ENCODE measurements at places on chromosomes 2 and 18.

DNA sequence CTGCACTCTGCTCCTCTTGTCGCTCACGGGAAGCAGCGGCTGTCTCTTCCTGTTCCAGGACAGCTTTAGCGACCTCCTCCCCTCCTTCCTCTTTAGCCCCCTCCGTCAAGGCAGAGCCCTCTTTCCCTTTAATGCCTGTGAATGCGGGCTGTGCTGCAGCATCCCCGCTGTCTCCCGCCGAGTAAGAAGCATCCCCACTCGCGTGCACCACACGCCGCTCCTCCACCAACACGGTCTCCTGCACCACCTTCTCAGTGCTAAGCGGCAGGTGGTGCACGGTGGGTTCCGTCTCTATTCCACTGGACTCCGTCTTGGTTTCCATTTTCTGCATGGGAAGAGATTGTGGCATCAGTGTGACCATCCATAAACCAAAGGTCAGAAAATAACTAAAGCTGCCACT is 101.6 kb upstream of the ZBTB14 start:
- no peak for DNase-seq

GRCh38 chr2:47155091-47155876 is at the start of gene STPG4:
TSS of gene STPG4 (minus strand) at chr2:47155308. CDS start at chr2:47155251, 57 bp downstream.
- no peak for DNase-seq

GRCh38 chr18:26685438-26686157 is 137.2 kb upstream of the KCTD1 start:
- no peak for DNase-seq

- no peak for DNase-seq
Measured at GRCh38 chr2:238320648-238321281, 447 bp downstream of the TRAF3IP1 start.

GRCh38 chr2:75284345-75284744 is 85.0 kb upstream of the TACR1 start:
- DNase-seq = no peak

GRCh38 chr2:97754690-97755346 is 41.4 kb downstream of the ZAP70 start:
- DNase-seq = no peak

GRCh38 chr2:71575966-71576365 is 122.6 kb downstream of the DYSF start:
- no peak for DNase-seq

GRCh38 chr2:22929998-22930397 is 455.0 kb upstream of the KLHL29 start:
- no peak for DNase-seq

DNA sequence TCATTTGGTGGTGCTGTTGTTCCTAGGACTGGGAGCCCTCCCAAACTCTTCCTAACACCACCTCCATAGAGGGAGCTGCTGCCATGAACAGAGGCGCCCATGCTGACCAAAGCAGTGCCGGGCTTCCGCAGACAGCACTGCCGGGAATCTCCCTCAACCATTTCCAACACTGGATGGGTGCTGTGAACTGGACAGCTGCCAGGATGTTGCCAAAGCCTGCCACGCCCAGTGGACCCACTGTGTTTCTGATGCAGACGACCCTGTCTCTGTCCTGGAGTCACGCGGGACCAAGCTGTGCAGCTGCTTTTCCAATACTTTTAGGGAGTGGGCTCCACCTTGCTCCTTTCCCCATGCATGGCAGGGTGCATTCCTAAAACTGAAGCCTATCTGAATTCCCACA is 16.9 kb upstream of the GNAL start:
- DNase-seq = no peak

GRCh38 chr2:207083361-207084110 is 82.2 kb downstream of the KLF7 start:
- DNase-seq = no peak

DNA sequence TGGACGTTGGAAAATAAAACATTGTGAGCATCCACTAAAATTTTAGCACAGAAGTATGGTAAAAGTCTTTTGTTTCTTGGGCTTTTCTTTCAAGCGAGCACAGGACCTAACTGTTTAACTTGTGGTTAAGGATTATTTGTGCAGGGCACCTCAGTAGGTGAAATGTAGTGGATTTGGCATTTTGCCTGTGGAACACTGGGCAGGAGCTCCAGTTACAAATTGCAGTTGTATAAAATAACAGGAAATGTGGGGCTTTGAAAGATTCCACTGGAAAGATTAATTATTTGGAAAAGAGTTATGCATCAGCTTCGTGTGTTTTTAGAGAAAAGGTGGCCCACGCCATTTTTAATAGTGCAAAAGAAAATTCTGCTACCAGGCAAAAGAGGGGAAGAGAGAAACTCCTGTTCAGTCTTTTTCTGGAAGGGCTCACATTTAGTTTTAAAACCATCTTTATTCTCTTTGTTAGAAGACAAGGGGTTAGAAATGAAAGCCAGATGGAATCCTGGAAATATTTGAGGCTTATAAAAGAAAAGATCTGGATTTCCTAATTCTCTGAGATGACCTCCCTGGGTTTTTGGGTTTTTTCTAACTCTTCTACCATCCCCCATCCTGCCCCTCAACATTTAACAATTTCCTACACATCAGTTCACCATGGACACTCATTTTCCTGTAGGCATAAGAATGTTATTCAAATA is 144.3 kb upstream of the SERTAD2 start:
- DNase-seq = no peak

DNA sequence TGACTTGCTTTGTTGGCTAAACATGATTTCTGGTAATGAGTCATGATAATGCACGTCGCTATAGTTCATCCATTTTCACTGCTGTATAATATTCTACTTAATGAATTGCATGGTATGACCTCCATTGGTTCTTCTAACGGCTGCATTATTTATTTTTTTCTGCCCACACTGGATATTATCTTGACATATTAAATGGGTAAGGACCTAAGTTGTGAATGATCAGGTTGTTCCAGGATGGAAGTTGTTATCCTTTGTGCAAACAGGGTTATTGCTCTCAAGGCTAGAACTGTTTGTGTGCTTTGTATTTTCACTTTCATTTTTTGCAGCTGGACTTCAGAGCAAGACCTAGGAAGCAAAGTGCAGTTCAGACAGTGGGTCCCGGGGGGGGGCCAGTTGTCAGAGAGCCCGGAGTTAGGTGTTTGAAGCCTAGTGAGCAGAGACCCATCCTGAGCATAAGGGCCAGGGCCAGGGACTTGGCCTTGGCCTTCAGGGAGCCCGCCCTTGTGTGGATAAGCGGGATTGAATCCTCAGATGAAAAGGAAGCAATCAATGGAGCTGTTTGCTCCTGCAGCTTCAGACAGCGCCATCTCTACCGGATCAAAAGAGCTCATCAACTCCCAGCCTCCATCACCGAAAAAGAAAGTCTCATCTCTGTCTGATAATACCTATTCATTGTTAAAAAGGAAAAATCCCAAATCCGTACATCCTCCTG is 48.2 kb downstream of the AGAP1 start:
- no peak for DNase-seq

GRCh38 chr2:201362396-201362795 is 5.3 kb upstream of the FLACC1 start:
- DNase-seq = no peak

DNA sequence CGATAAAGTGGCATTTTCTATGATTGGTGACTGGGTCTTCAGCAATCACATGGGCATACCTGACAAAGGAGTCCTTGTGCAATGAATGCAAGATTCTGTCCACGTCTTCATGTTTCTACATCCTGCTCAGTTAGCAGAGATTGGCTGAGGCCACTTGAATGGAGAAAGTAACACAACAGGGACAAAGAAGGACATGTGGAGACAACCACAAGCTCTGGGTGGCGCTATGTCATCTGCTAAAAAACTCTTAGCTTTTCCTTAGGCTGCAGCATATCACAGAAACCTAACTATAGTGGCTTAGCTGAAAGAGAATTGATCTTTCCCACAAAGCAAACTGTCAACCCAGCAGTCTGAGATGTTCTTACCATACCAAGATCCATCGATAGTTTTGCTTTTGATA is 1109.7 kb downstream of the SOCS6 start:
- no peak for DNase-seq
